ENCODE measurements at places on chromosomes 2 and 18.

DNA sequence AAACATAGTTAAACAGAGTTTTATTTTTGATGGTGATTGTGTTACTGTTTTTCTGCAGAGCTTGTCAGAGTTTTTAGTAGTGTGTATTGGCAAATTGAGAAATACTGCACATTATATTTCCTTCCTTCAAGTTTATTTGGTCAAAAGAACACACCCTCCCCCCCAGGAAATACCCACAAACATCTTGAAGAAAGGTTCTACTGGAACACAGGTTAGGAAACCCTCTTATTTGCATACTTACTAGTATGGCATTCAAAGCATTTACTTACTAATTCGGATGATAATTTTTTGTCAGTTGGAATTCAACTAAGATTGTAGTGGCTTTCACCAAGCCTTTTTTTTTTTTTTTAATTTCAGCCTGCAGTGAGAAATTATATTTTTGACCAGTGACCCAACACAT is 9.1 kb downstream of the CAB39 start:
- no peak for DNase-seq

DNA sequence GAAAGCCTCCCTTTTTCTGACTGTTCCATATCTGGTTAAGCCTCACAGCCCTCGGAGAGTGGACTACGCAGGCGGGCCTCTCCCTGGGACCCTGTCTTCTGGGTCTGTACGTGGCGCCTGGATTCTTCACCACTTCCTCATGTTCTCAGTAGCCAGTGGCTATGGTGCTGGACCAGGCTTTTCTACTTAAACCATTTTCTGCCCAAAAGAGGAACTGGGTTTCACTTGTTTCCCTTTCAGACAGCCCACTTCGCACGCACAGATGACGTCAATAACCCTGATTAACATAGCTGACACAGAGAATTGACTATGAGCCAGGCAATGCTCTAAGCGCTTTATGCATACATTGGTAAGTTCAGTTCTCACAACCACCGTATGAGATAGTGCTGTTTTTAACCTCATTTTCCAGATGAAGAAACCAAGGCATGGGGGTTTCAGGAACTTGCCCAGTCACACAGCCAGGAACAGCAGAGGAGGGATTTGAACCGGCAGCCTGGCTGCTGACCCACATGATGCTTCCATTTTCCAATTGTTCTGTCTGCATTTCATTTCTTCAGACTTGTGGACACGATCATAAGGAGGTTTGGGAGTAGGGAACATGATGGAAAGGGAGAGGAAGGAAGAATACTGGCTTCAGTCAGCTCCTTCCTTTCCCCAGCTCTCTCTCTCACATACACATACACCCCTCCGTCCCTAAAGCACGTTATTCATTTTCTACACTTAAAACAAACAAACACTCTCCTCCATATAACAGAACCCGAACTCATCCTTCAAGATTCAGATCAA is 41.7 kb downstream of the MYOM1 start:
- DNase-seq: peak; percentile 4

DNA sequence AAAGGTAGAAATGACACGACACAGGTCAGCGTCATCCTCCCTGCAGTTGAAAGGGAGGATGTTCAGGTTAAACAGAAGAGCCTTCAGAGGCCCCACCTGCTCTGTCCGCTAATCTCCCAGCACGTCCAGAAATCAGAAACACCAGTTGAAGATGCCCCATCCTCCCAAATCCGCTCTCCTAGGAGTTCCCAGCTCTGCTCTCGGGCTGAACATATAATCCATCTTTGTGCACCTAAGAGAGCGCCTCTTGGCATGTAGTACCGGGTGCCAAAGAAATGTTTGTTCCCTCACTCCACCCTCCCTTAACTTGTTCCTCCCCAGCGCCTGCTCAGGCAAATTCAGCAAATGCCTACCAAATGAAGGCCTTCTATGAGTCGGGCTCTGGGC is 145.2 kb upstream of the SMAD2 start:
- DNase-seq: no peak

DNA sequence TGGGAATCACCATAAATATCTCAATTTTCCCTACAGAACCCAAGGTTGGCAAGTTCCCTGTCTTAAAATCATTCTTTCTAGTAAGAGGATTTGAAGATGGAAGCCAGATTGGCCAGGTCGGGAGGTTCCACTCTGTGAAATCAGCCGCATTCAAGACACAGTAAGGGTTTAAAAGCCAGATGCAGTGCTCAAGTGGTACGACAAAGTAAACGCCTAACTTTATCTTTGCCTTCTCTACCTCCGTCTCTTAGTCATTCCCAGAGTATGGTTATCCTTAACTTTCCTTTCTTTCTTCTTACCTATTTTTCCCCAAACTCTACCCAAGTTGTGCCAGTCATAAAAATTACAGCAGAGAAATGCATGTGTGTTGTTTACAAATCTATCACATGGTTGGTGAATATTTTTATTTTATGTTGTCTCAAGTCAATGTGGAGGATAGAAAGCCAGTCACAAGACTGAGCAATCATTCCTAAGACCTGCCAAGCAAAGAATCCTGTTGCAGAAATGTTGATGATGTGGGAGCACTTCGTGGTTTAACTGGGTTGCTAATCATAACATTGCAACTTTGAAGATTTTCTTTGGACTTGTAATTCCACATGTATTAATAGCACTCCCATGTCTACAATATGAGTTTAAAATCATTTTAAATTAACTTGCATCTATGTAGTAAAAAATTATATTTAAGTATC is 62.6 kb downstream of the SLC40A1 start:
- no peak for DNase-seq

DNA sequence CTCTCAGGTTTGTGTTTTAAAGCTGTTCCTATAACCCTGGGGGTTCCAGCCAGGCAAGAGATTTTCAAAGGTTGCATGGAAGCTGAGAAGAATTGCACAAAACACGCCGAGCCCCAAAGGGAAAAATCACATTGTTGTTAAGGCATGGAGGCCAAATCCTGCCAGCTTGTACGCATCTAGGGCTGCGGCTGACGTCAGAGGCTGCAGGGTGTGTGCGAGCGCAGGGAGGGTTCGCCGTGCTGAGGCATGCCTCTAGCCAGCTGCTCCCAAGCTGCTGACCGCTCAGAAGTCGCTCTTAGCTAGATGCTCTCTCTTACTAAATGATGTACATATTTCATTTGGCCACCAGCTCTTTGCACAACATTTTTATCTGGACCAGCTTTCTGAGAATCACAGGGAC is 191.8 kb downstream of the LPIN1 start:
- no peak for DNase-seq

DNA sequence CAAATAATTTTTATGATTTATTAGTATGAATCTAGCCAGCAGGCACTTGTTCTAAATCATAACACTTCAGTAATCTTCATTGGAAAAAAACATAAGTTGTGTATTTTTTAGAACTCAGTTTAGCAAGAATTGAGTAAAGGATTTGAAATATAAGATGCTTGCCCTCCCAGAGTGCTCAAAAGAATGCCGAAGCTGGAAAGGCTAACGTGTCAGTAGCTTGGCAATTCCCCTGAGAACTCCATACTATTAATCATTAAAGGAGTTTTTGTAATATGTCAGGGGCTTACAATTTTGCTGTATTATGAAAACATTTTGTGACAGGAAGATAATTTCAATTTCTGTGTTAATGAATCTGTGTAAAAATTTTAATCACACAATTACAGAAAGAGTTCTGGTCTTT is 122.7 kb downstream of the GULP1 start:
- no peak for DNase-seq

GRCh38 chr2:174486563-174487107 is at the start of gene GPR155:
GPR155 (minus strand) TSS chr2:174487029; CDS start chr2:174481956, 5,073 bp downstream.
- no peak for DNase-seq

DNA sequence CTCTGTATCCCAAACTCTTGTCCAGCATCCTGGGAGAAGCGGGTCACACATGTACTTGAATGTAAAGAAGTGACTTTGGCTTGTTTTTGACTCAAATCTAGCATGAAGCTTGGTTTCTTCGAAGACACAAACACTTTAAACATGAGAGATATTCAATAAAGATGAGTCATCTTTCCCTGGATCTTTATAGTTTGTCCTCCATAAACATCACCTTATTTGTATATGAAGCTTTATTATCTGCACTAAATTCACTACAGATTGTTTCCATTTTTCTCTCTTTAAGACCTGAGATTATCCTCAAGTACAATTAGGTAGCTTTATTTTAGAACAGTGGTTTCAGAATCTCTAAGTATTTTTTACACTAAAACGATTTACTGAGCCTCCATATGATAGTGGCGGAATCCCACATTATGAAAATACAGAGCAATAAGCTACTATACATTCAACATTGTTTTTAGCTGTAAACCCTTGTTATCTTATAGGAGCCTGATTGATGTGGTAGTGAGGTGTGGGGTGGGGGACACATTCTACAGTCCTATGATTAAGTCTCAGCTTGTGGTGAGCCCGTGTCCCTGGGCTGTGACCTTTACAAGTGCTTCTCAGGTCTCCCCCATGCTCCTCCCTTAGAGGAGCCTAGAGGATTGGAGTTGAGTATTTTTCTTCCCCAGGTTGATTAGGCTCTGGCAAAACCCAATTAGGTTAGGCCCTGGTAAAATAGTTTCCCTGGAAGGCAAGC is 79.6 kb upstream of the RAPGEF4 start:
- DNase-seq: no peak

- no peak for DNase-seq
These were observed 282.2 kb upstream of the ATP5MC3 start for GRCh38 chr2:175463589-175464310.

DNA sequence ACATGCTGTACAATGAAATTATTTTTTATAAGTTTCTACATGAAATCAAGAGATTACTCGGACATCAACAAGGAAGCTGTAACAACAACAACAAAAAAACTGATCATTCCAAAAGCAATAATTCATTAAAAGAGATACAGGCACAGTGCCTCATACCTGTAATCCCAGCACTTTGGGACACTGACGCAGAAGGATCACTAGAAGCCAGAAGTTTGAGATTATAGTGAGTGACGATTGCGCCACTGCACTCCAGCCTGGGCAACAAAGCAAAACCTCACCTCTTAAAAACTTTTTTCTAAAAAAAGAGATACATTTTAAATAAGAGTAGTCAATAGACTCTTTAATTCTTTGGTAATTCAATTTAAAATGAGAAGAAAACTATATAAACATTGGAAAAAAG is 364.3 kb downstream of the TNS1 start:
- DNase-seq: no peak

- DNase-seq: peak; percentile 51
These were observed 918 bp upstream of the NABP1 start for GRCh38 chr2:191676790-191677645.

Data from stimulated activated CD4-positive, alpha-beta T cell treated with anti-CD3 and anti-CD28 coated beads, TNF-alpha, amount 100 ng/mL, for 48 hours (primary cell).